ENCODE measurements at places on chromosomes 12 and 14.

DNA sequence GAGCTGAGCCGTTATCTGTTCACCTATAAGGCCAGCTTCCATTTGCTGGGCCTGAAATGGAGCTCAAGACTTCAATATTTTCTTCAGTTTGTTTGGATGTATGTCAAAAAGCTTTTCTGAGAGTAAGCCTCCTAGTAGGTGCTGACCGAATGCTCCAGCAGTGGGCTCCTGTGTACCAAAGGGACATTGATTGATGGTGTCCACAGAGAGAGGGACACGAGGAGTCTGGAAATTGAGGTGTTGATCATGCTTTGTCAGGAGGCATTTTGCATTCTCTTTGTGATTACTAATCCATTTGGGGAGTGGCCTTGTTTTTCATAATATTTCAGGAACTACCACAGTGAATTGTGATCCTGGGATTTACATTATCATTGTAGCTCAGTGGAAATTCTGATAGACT lies 107.7 kb upstream of the SLC38A2 start:
- no peak overlapping the region for H3K27ac ChIP-seq
- H3K27me3 ChIP-seq, result no peaks in the 10 kb centered on the region
- no peak overlapping the region for H3K4me3 ChIP-seq

GRCh38 chr12:52704464-52704863 lies 1.1 kb upstream of the KRT77 start:
- H3K27me3 ChIP-seq, result no peaks in the 10 kb centered on the region
- no peaks in the 10 kb centered on the region for H3K36me3 ChIP-seq
- H3K4me1 ChIP-seq, result peaks cover 5% of the 10 kb centered on the region
- no peak overlapping the region for H3K27ac ChIP-seq

DNA sequence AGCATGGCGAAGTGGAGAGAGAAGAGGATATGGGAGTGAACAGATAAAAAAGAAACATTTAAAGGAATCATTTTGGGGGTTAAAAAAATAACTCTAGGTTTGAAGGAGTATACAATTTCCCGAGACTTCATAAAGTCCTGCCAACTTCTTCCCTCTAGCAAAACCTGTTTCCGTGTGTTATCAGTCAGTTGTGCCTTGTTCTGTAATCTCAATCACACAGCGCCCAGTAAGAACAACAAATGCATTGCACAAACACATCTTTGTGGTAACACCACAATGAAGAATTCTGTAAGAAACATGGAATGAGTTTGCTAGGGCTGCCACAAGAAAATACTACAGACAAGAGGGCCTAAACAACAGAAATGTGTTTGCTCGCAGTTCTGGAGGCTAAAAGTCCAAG lies 144.7 kb upstream of the FUT8 start:
- DNase-seq, result no peak
- no peaks in the 10 kb centered on the region for H3K36me3 ChIP-seq
- no peak overlapping the region for H3K4me3 ChIP-seq
- H3K27ac ChIP-seq, result no peak overlapping the region

GRCh38 chr14:24309538-24310264 lies at the start of gene LTB4R2:
Gene LTB4R2, plus strand, starts transcription at chr14:24310140. Its CDS starts 525 bp downstream, at chr14:24310665.
- peaks cover 27% of the 10 kb centered on the region for H3K36me3 ChIP-seq
- H3K4me3 ChIP-seq, result peak within 1 kb of the TSS; percentile 64
- no peaks in the 10 kb centered on the region for H3K27me3 ChIP-seq
- H3K4me1 ChIP-seq, result no peaks in the 10 kb centered on the region

DNA sequence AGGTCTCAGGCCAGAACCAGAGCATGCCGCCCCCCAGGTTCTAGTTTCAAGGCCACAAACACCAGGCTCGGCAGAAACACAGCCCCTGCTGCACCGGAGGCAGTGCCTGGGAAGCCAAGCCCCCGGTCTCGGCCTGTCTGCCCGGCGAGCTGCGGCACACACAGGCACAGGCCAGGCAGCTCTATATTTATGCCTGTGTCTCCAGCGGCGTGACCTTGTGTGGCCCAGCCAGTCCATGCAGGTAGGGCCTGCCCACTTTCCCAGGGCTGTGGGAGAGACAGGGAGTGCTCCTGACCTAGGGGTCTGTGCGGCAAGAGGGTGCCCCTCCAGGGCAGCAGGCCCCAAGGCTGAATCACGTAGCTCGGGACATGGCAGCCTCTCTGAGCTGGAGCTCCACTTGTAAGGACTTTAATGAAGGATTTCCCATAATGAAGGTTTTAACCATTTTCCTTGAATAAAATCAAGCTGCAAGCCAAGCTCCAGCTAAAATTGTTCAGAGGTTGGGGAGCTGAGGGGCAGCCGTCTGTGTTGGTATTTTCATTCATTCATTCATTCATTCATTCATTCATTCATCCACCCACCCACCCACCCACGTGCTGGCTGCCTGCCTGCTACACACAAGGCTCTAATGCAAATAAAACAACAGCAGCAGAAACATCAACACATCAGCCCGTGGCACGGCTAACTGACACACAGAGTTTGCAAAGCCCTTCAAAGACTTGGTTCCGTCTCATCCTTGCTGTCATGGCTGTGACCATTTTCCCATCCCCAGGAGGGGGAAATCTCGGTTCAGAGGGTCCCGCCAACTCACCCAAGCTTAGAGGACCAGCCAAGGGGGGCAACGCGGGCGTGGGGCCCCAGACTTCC lies 92.0 kb downstream of the RFLNA start:
- peak overlapping the region; percentile 43 for H3K4me3 ChIP-seq
- no peaks in the 10 kb centered on the region for H3K27me3 ChIP-seq
- H3K27ac ChIP-seq, result peak overlapping the region; percentile 94
- no peaks in the 10 kb centered on the region for H3K4me1 ChIP-seq

DNA sequence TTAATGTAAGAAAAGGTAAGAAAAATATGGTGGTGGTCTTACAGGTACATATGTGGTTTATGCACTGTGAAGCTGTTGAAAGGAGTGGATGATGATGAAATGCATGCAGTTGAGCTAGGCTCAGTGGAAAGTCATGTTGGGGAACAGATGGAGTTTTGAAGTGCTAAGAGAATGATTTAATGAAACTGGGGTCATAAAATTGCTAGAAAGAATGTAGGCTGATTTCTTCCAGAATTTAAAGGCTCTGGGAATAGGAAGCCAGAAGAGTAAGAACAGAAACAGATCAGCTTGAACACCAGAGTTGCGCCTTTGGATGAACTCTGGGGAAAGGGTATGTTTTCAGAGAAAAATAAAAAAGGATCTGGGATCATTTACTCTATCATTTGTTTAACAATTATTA lies 146.5 kb downstream of the MON2 start:
- H3K27me3 ChIP-seq, result no peaks in the 10 kb centered on the region
- no peak for DNase-seq
- no peak overlapping the region for H3K4me3 ChIP-seq
- no peaks in the 10 kb centered on the region for H3K36me3 ChIP-seq

DNA sequence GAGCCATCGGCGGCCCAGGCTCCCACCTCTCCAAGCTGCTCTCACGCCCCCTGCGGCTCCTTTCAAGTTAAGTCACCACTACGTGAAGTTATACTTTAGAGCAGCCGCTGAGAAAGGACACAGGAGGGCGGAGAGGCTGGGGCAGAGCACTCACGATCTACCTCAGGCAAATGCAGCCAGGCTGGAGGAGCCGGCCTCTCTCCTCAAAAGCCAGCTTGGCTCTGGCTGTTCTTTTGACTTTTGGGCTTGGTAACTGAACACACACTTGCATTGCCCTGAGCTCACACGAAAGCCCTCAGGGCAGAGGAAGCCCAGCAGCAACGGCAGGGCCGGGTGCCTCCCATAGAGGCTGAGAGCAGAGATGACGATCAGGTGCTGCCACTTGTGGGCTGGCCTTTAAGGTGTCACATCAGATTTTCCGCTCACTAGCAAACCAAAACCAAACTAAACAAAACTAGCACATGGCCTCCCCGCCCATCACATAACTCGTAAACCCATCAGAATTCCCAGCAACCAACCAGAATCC lies 75.2 kb downstream of the PITPNM2 start:
- peaks cover 70% of the 10 kb centered on the region for H3K4me1 ChIP-seq
- peak overlapping the region; percentile 74 for H3K27ac ChIP-seq
- no peak for DNase-seq
- no peaks in the 10 kb centered on the region for H3K27me3 ChIP-seq

DNA sequence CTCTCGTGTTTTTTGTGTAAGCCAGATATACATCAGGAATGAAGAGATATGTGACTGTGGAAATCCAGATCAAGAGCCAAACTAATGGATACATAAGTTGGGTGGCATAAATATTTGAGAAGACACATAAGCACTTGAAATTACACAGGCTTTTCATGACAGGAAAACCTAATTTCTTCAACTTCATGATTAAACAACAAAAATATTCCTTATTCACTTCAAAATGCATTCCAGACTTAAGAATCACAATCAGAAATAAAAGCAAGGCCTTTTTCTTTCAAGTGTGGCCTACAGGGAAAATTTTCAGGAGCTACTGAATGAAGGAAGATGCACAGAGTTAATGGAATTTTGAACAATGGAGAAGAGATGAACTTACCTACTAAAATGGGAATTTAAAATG lies 515.6 kb downstream of the FOXG1 start:
- H3K27ac ChIP-seq, result no peak overlapping the region
- H3K4me1 ChIP-seq, result no peaks in the 10 kb centered on the region
- no peak overlapping the region for H3K4me3 ChIP-seq
- DNase-seq, result no peak
- no peaks in the 10 kb centered on the region for H3K36me3 ChIP-seq

- peaks cover 24% of the 10 kb centered on the region for H3K4me1 ChIP-seq
- peak within 1 kb of the TSS; percentile 44 for H3K4me3 ChIP-seq
- H3K27me3 ChIP-seq, result no peaks in the 10 kb centered on the region
- peaks cover 8% of the 10 kb centered on the region for H3K36me3 ChIP-seq
These were observed at the start of gene C1RL for GRCh38 chr12:7108796-7109571. Gene C1RL, minus strand, starts transcription at chr12:7109214. Its CDS starts 34 bp downstream, at chr12:7109180.

DNA sequence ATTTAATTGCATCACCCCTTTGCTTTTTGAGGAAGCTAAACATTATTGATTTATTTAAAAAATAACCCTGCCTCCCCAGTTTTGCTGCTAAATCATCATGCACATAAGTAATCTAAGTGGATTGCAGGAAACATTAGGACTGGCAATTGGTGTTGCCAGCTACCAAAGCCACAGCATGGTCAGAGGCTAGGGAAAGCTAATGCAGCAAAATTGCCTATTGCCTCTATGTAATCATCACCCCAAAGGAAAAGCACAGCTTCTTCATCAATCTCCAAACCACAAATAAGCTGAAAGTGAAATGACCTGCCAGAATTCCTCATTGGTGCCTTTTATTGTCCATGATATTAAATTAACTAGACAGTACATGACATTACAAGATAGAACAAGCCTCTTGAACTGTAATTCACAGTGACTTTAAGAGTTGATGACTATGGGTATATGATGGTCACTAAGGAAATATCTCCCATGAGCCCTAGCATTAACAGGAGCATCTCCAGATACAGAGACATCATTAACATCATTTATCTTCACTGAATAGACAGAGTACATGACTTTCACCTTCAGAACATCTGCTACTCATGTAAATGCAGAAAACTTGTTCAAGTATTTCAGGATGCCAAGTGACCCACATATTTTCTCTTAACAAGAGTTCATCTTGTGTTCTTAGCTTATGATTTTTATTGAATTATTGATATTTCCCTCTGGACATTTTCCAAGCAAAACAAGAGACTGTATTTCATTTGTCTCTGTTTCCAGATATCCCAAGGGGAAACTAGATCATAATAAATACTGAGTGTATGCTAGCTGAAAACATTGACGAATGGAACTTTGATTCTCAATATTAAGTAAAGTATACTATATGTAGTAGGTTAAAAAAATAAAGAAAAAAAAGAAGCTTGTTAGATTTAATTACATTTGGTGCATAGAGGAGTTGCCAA lies 29.4 kb downstream of the PTPRR start:
- no peaks in the 10 kb centered on the region for H3K4me1 ChIP-seq
- no peak for DNase-seq
- H3K4me3 ChIP-seq, result no peak overlapping the region

DNA sequence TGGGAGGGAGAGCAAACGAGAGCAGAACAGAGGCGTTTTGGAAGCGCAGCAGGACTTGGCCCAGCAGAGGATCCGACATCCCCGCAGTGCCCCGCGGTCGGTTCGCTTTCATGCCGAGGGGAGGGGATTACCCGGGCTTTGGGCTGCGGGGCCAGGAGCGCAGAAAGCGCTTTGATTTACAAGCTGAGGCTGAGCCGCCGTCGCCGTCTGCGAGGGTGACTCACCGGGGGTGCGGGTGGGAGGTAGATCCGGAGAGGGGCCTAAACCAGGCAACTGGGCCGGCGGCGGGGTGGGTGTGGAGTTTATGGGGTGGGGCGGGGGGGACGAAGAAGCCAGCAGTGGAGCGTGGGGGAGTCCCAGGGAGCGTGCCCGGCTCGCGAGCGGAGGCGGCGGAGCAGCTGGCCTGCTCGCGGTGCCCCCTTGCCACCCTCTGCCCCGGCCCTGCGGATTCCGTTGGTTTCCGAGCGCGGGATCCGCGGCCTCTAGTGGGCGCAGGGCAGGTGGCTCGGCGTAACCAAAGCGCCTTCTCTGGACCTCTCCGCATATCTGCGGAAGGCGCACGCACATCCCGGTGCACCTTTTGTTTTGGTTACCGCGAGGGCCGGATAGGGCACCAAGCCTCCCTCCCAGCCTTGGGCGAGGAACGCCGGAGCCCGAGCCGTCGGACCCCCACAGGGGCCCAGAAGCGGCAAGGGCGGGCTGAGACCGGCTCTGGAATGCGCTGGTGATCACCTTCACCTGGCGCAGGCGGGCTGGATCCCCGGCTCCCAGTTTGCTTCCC lies 2.6 kb downstream of the SIX4 start:
- peak overlapping the region; percentile 79 for H3K4me3 ChIP-seq
- no peaks in the 10 kb centered on the region for H3K36me3 ChIP-seq
- peak overlapping the region; percentile 81 for H3K27ac ChIP-seq

- DNase-seq, result no peak
- no peak overlapping the region for H3K4me3 ChIP-seq
- no peaks in the 10 kb centered on the region for H3K36me3 ChIP-seq
- H3K27ac ChIP-seq, result no peak overlapping the region
- no peaks in the 10 kb centered on the region for H3K4me1 ChIP-seq
These were observed 10.0 kb upstream of the PKP2 start for GRCh38 chr12:32906399-32907165.

- no peak for DNase-seq
- H3K27ac ChIP-seq, result no peak overlapping the region
- no peaks in the 10 kb centered on the region for H3K36me3 ChIP-seq
- H3K4me3 ChIP-seq, result no peak overlapping the region
- H3K27me3 ChIP-seq, result no peaks in the 10 kb centered on the region
- H3K4me1 ChIP-seq, result no peaks in the 10 kb centered on the region
These were observed 22.0 kb downstream of the SLC25A21 start for GRCh38 chr14:37150414-37150813.

DNA sequence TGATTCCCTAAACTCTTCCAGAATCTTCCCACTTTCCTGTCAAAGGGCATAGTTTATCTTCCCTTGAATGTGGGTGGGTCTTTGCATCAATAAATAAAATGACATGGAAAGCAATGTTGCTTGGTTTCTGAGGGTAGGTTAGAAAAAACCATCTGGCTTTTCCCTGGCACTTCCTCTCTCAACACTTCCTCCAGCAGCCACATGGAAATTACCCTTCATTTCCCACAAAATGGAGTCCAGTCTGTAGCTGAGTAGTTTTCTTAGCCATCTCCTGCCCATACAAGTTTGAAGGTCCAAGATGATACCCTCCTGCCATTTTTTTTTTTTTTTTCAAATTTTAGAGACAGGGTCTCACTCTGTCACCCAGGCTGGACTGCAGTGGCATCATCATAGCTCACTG lies 11.1 kb upstream of the NDUFA12 start:
- H3K27me3 ChIP-seq, result no peaks in the 10 kb centered on the region
- H3K27ac ChIP-seq, result no peak overlapping the region
- no peaks in the 10 kb centered on the region for H3K36me3 ChIP-seq

Measured in right atrium auricular region (tissue), 2 donors.